ENCODE measurements at places on chromosomes 2 and 18.

DNA sequence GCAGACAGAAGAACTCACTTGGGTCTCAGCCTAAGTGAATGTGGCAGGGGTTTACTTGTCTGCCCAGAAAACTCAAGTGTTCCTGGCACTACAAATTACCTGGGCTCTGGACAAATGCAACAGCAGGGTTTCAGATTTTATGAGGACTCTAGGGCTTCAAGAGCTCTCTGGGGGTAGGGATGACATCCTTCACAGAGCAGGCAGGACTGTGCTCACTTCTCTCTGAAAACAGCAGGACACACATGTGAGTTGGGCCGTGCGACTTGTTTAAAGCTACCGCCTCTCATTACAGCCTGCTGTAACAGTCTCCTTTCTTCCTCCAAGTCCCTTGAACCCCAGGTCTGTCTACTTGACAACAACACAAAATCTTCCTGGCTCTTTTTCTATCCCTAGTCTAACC is 212.6 kb downstream of the EN1 start:
- DNase-seq, result no peak

DNA sequence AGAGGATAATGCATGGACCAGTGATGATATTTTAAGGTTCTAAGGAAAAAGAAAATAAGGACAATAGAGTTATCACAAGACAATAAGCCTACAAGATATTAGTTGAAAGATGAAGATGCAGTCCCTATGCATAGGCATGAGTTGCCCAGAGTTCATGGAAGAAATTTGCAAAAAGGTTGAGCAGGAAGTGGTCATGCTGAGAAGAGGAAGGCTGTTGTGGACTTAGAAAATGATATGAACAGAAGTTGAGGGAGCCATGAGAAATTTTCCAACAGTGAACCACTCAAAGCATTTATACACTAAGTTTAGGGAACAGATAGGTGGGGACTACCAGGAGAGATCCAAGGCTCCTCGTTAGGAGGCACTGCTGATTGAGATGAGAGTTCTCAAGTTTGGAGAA is 3.5 kb downstream of the OSBPL6 start:
- no peak for DNase-seq

DNA sequence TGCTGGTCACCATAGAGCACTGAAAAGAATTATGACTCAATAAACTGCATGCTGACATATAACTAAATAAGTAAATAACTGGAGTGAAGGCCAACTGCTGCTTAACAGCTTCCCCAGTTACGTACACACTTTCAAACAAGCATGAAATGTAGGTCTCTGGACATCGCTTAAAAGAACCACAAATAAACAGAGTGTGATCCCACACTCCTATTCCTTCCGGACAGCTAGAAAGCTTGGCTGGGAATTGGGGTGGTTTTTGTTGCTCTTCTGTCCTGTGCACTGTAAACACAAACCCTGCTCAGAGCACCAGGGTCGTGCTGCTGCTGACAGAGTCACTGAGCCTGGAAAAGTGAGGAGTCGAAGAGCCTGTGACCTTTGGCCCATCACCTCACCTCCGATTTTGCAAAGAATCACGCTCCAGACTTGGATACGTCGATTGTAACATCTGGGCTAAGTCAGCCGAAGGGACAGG is 162.7 kb upstream of the NT5C1B start:
- no peak for DNase-seq

DNA sequence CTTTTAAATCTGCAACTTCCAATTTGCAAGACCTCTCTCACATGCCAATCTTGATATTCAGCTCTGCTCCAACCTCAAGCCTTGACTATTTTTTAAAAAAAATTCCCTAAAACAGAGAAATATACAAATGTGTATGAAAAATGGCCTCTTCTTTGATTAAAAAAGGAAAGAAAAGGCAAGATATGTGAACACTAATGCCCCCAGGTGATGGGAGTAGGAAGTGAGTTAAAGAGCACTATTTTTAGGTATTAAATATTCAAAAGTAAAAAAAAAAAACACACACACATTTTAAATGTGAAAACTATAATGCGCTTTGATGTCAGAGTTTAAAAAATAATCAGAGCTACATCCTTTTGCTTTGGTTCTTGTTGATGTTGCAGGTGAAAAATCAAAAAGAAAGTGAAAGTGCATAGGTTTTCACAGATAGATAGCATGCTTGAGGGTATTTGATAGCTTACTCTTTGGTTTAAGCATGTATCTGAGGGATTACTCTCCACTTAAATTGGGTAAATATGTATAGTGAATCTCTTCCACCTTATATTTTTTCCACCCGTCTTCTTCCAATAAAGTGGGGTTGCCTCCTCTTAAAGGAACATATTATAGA is 406.0 kb upstream of the POU3F3 start:
- DNase-seq, result peak; percentile 31

DNA sequence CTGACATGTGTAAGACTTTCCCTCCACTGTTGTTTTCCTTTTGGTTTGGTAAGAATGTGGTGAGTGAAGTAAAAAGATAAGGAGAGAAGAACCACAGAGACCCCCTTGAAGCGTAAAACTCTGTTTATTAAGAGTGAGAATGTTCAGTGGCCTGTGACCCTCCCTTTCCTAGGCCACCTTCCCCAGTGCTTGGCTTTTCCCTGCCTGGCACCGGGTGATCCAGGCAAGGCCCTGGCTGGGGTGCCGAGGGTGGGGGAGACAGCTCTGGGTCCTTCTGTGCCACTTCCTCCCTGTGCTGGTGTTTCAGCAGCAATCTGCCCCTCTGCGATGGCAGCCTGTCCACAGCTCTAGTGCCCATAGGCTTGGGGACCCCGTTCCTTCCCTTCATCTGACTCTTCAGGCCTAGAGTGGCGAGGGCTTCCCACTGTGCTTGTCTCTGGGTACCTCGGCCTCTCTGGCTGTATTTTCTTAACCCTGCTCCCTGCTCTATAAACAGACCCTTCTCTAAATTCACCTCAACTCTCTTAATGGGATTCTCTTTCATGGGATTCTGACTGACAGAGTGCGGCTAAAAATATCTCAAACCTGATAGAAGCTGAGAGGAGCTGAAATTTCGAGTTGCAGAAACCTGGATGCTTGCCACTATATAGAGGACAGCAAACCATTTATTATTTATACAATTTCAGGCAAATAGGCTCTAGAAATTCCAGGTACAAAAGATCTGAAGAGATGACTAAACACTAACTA is 461.0 kb downstream of the DLGAP1 start:
- DNase-seq, result peak; percentile 2

DNA sequence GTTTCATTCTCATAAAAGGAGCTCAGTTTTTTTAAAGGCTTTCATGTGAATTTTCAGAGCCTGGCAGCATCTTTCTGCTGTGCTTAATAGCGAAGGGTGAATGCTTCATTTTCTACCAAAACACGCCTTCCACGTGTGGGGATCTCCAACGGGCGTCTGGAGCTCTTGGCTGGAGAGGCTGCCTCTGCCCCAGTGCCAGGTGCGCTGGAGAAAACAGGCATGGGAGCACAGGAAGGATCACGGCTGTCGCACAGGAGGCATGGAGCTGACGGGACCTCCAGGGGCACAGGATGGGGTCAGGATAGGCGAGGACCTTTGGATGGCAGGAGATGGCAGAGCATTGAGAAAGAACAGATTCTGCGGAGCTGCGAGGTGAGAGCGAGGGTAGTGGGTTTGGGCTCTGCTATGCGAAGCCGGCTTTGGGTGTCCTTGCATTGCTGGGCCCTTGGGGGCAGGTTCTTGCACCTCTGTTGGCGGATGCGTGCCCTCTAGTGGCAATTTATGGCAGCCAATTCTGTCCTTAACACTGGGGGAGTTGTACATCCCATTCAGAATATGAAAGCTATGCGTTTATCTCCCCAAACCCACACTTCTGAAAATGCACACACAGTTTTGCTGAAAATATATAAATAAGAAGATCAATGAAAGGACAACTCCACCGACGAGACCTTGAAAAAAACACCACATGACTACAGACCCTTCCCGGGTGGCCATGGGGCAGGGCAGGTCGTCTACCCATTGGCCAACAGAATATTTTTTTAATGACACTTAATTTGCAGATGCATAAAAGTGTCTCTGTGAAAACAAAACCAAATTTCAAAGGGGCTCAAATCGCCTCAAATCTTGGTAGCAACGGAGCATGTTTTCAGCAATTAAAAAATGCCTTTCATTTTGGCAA is 90.4 kb upstream of the SLC35G4 start:
- DNase-seq, result peak; percentile 12

DNA sequence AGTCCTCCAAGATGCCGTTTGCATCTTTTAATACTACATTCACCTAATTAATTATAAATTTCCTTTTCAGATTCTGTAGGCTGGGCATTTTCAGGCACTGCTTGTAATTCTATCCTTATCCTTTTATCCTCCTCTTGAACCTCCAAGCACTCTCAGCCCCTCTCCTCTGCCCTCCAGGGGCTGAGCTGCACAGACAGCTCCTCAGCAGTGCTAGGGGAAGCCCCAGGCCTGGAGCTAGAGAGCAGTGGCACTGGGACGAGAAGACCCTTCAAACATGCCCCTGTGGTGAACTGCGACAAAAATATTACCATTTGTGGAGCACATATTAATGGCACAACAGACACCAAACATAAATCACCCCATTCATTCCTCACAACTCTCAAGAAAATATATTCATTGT is 32.9 kb downstream of the CFAP210 start:
- no peak for DNase-seq

DNA sequence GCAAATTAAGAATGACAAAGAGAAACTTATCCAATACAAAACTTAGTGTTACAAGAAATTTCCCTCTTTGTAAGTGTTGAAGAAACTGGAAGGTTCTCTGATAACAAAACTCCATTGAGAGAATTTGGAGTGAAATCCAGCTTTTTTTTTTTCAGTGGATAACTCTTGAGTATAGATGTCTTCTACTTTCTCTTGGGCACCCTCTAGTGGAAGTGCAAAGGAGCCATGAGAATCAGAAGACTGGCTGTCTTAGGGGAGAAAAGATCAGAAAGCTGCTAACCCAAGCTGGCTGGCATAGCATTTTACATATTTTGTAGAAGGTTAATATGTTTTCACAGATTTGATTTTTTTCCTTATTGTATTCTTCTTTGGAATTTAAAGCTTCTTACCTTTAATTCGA is 138.8 kb upstream of the SATB2 start:
- peak; percentile 3 for DNase-seq

DNA sequence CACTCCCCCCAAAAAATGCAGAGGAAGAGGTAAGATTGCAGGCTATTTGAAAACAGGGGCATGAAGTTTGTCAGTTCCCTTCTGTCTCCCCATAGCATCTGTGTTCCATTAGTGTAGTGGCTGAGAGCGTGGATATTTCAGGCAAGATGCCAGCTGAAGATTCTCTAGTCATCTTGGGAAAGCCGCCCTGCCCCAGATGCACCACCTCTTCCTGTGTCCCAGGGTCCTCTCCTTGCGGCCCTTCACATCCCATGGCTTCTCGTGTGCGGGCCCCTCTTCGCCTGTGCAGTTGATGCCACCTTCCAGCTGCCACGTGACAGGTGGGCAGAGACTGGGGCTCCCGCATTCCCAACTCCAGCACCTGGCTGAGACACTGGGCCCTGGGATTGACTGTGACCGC is 16.1 kb downstream of the TMEM127 start:
- no peak for DNase-seq

GRCh38 chr2:125418483-125418882 is 1237.5 kb upstream of the GYPC start:
- DNase-seq, result no peak

- no peak for DNase-seq
Measured at GRCh38 chr2:56739413-56739812, 555.6 kb downstream of the CCDC85A start.

- no peak for DNase-seq
Measured at GRCh38 chr18:42719221-42719620, 396.3 kb downstream of the RIT2 start.

DNA sequence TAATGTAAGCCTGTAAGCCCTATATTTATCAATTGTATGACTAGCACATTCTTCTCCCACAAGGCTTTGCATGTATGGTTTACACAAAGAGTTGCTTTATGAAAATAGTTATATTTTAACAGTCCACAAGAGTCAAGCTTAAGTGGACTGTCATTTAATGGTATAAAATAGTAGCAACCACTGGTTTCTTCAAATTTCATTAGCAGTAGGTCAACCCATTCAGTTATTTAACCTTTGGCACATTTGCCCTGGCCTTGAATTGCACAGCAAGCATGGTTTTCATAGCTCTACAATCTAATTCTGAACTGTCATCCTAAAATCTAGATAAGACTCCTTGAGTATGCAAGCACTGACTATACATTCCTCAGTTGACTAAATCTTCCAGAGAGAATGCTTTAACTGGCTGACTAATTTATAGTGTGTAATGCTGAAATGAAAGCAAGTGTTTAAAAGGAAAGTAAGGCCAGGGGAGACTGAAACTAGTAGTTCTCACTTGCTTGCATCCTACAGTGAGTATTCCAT is 1.8 kb downstream of the DPP4 start:
- no peak for DNase-seq

- no peak for DNase-seq
Measured at GRCh38 chr2:20370191-20370590, 19.5 kb upstream of the PUM2 start.

DNA sequence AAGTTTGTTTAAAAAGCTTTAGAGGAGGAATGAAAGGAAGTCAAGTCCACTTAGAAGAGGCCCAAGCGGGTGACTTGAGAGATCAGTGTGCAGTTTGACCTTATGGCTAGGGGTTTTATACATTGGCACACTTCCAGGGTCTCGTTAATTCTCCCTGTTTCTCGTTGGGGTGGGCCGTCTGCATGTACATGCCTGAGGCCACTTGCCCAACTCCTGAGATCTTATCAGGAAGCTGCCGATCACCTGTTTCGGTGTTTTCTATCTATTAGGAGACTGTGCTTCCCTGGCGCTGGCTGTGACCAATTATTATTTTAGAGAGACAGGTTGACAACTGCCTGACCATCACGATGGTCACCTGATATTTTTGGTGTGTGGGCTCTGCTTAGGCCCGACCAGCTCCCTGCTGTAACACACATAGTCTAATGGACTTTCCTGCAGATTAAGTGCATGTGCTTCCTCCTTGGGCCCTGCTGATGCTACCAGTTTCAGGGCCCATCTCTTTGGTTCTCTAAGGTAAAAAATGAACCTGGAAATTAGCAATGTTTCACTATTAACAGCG is 31.0 kb upstream of the MSH6 start:
- DNase-seq, result no peak

GRCh38 chr2:180101846-180102245 is 94.7 kb upstream of the CWC22 start:
- DNase-seq, result no peak

DNA sequence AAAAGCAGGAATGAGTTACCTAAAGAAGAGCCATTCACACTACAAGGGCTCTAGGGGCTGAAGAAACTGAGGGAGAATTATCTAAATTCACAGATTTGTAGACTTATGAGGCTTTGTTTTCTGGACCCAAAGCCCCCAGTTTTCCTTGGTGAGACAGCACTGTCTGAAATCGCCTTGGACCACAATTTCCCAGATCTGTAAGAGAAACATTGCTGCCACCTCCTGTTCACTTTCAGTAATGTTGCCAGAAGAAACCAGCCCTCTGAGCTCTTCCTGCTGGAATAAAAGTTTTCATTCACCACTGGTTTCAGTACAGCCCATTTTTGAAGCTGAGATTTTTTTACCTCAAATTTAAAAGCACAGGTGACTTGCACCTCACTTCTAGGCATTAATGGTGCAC is 169.2 kb downstream of the CDH20 start:
- peak; percentile 83 for DNase-seq

- DNase-seq, result peak; percentile 87
Measured at GRCh38 chr18:69400253-69400975, at the start of gene DOK6. DOK6 (plus strand) TSS chr18:69400888.

GRCh38 chr18:58394046-58394445 is 234.8 kb downstream of the ALPK2 start:
- DNase-seq, result no peak

GRCh38 chr2:231364061-231364460 is 31.4 kb upstream of the B3GNT7 start:
- no peak for DNase-seq

- DNase-seq, result no peak
Measured at GRCh38 chr18:45837283-45838070, 12.0 kb downstream of the SIGLEC15 start.
